ENCODE measurements at places on chromosomes 4 and X.
A peak's percentile ranks its signal among the peaks of the same experiment; 100 is the strongest.

GRCh38 chr4:145882604-145883003, 56.0 kb downstream of the ZNF827 start:
- DNase-seq: no peak

GRCh38 chrX:19911784-19912183, 24.4 kb upstream of the SH3KBP1 start:
- DNase-seq: no peak

- DNase-seq: peak; percentile 70
Measured at GRCh38 chr4:88382621-88383020, 4.0 kb downstream of the HERC6 start.

GRCh38 chr4:169583563-169583962, 28.8 kb downstream of the NEK1 start:
- no peak for DNase-seq

DNA sequence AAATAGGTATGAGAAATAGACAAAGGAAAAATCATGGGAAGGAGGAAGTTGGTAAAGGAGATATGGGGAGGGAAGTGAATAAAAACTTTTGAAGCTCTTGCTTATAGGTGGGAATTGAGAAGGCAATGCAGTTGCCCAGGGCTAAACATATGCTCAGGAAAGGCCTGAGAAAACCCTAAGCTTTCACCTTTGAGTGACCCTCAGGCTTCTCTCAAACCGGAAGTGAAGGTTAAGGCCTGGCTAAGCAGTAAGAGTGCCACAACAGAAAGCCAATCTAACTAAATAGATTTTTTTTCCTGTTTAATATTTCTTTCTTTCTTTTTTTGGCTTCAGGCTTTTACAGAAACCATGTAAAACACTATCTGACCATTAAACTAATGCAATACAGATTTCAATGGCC, 69.5 kb upstream of the GABRA3 start:
- no peak for DNase-seq

GRCh38 chr4:1579001-1579900, 104.9 kb downstream of the FAM53A start:
- DNase-seq: peak; percentile 89

DNA sequence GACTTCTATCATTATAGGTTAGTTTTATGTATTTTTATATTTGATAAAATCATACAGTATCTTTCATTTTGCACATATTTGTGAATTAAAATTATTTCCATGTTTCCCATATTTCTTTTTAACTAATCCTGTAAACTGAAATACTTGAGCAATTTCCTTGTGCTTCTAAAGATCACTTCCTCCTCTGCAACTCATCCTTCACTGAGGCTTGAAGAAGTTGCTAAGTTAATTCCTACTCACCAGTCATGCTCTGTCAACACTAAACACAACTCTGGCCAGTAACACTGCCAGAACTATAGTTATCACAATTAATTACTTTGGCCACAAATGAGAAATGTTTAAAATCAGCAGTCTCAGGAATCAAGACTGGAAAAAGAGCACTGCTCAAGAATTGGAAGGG, 6.7 kb downstream of the SPATA4 start:
- DNase-seq: no peak

- DNase-seq: no peak
Measured at GRCh38 chrX:72003811-72004750, 93.4 kb downstream of the NHSL2 start.

- DNase-seq: no peak
Measured at GRCh38 chrX:146754268-146754667, 55.3 kb upstream of the CXorf51B start.

- no peak for DNase-seq
Measured at GRCh38 chr4:174358829-174359228, 75.1 kb downstream of the CEP44 start.

DNA sequence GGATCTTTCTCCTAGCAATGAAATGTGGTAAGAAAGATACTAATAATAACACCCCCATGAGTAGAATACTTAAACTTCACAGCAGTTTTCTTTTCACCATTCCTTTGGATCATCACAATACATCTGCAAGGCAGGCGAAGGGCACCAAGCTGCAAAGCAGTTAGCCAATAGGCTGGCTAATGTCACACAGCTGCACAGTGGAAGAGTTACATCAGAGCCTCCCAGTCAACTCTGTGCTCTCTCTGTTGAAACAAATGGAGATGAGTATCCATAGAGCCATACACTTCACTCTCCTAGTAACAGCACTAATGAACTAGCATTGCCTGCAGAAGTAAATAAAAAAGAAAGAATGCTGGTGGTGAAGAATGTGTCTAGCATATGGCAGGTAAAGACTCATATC, 139.0 kb downstream of the ATG4A start:
- DNase-seq: no peak

DNA sequence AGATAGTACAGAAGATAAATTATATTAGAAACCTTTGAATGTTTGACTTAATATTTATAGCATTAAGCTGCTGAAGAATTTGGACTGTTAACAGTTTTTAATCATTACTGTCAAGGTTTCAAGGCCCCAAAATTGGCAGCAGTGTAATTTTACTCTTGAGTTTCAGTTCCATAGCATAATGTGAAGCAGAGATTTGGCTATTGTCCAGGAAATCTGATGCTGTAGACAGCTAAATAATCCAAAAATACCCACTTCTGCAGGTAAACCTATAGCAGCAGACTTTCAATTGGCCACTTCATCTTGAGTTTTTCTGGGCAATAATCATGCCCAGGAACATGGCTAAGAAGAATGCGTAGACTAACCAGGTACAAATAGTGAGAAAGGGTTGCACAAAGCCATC, 85.0 kb downstream of the RCHY1 start:
- DNase-seq: no peak

DNA sequence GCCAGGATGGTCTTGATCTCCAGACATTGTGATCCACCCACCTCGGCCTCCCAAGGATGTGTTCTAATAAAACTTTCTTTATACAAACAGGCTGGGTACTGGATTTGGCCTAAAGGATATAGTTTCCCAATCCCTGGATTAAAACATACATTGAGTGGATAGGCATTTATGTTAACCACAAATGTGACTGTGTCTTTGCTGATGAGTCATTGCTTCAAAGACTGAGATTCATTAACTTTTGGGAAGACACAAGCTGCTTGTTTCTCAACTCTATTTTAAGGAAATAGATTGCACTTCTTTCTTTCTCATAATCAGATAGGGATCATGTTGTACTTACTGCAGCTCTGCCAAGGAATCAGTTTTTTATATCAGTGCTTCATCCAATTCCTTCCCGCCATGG, 131.3 kb upstream of the AGA start:
- no peak for DNase-seq

DNA sequence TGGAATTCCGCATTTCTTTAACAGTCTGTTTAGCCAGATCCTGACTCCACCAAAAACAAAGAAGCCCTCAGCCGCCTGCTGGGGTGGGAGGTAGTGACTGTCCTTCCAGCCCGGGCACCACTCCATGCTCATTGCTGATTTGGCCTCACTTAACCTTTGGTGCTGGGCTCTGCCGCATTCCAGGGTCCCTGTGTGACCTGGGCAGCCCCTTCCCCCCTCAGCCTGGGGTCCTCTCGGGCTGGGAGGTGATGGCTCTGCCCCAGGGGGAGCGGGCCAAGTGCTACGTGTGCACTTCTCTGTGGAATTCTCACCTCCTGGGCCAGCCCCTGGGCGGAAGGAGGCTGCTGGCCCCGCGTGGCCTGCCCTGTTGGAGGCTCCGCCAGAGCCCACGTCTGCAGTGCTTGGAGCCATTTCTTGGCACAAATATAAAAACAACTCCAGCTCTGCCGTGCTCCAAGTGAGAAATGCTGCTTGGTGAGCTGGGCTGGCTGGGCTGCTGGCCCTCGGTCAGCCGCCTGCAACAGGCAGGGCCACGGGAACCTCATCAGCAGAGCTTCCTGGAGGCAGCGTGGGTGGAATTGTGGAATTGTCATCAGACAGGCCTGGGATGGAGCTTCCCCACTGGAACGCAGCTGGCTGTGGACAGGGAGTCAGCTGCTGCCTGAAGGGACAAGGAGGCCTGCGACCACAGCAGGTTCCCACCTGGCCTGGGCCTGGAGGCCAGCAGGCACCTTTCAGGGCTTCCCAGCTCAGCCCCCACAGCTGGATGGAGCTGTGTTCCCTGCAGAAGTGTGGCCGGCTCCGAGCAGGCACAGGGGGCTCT, 66.0 kb downstream of the TRMT44 start:
- no peak for DNase-seq

DNA sequence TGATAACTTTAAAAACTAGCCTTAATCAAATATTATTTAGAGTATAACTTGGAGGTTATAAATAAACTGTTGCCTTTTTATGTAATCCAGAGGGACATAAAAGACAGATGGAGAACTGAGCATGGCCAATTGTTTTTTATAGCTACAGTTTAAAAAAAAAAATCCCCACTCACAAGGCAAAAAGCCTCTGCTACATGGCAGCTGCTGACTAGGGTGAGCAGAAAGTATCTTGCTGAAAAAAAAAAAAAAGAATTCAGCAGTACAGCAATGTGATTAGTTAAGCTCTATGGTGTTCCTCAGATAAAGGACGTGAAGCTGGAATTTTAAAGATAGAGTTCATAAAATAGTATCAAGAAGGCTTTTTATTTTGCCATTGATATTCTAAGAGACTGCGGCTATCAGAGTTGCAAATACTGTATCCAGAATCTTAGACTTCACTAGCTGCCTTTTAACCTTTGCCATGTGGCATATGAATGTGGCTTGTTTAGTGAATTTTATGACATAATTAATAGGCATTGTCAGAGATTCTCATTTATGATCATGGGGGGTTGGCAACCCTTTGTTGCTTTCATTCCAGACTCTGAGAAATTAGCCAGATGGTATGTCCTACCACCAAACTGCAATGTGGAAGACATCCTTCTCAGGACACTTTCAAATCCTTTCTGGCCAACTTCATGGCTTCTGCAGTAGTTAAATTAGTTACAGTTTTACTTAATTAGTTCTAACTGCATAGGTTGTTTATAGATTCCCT, 498.0 kb downstream of the STPG2 start:
- DNase-seq: no peak

- no peak for DNase-seq
Measured at GRCh38 chrX:8914681-8915080, 113.5 kb upstream of the FAM9A start.

- no peak for DNase-seq
Measured at GRCh38 chrX:118251271-118251670, 94.6 kb upstream of the WDR44 start.

GRCh38 chr4:11512871-11513270, 84.2 kb upstream of the HS3ST1 start:
- no peak for DNase-seq

- DNase-seq: no peak
Measured at GRCh38 chrX:19721726-19722370, 165.6 kb downstream of the SH3KBP1 start.

DNA sequence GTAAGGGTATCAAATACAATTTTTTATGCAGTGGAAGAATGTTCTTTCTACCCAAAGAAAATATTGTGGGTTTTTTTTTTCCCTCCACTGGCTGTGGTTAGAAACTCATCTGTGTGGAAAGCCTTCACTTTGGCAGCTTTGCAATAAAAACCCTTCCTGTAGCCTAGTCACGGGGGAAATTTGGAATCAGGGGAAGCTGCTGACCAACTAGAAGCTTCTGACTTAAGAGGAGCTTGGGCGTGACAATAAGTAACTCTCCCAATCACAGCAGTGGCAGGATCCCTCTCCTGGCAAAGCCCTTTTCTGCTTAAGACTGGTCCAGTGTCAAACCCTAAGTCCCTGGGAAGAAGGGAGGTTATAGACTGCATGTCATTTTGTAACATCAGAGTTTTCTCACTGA, 87.9 kb downstream of the LRRC66 start:
- DNase-seq: no peak

GRCh38 chrX:50372966-50373365, 97.7 kb downstream of the DGKK start:
- no peak for DNase-seq

DNA sequence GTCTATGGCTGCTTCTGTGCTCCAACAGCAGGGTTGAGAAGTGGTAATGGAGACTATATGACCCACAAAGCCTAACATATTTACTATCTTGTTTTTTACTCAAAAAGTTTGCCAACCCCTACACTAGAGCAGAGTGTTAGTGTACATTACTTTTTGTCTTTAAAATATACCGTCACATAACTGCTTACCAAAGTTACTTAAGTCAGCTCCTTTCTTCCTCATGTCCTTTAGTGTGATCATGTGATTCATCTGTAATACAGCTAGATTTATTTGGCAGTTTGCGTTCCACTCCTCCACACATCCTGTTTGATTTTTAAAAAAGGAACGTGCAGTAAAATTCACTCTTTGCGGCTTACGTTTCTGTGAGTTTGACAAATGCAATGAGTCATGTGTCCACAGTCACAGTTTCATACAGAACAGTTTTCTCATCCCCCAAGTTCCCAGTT, 162.4 kb upstream of the GPRIN3 start:
- no peak for DNase-seq

DNA sequence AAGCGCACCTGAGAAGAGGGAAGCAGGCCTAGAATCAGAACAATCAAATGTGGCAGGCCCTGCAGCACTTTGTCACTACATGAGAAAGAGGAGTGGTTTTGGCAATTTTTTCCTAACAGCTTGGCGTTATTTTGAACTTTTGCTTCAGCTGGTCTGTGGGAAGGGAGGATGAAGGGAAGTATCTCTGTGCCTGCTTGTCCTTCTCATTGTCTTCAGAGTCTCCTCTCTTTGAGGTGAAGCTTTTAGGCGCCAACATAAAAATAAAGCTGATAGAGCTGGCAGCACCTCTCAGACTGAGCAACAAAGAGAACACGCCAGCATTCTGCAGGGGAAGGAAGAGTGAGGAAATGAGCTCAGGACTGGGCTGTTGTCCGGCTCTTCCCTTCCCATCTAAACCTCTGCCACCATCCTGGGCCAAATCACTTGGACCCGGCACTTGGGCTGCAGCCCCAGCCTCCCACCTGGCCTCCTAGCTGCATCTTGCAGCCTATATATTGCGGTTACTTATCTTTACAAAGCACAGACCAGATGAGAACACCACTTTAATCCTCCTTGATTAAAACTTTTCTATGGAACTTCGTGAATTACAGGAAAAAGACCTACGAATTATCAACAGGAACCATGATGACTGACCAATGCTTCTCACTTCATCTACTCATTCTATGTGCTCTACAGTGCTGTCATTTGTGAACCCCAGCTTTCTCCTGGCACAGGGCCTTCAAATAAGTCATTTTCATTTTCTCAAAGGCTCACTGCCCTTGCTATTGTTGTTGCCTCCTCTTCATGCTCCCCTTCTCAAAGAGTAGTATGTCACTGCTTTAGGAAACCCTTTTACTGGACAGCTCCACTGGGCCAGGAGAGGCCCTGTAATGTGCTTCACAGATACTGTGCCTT, 476.4 kb upstream of the HS3ST1 start:
- no peak for DNase-seq

- no peak for DNase-seq
Measured at GRCh38 chr4:173362666-173363065, 8.1 kb upstream of the SAP30 start.

GRCh38 chrX:131279197-131279596, 9.9 kb downstream of the IGSF1 start:
- no peak for DNase-seq

DNA sequence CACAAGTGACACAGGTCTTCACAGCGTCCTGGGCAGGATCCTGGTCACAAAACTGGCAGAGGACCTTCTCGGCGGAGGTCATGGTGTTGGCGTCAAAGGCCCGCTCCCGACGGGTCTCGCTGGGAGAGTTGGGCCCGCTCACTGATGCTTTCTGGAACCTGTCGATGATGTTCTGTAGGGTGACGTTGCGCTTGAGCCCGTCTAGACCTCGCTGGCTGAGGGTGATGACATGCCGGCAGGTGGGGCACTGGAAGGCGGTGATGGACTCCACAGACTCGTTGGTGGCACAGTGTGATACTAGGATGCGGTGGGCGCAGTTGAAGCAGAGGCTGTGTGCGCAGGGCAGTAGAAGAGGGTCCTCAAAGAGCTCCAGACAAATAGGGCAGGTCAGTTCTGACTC, 53.2 kb downstream of the MID1 start:
- no peak for DNase-seq

Measured in activated CD8-positive, alpha-beta memory T cell treated with anti-CD3 and anti-CD28 coated beads for 24 hours (primary cell).